Esophagus squamous epithelium (tissue), 5 donors: ENCODE measurements at places on chromosomes 5 and 9.
A peak's percentile ranks its signal among the peaks of the same experiment; 100 is the strongest.

DNA sequence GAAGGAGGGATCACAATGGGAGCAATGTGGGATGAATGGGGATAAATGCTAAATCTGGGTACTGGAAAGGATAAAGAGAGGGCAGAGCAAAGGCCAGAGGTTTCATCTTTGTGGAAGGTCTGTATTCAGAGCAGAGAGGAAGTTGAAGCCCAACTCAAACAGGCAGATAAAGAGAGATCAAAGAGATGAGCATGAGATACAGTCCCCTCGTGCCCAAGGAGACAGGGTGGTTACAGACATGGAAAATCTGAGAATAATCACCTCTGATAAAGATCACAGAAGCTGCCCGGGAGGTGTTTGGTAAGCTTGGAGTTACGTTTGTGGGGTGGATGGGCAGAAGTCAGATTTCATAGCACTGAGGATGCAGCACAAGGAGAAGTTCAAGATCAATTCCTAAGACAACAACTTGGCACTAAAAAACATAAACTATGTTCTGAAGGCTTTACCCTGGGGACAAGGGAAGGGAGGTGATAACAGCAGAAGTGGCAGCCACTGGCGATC is 459 bp upstream of the ERAP2 start:
- no peaks in the 10 kb centered on the region for H3K27me3 ChIP-seq
- no peaks in the 10 kb centered on the region for H3K4me1 ChIP-seq
- peak overlapping the region; percentile 82 for H3K4me3 ChIP-seq
- DNase-seq, result no peak

DNA sequence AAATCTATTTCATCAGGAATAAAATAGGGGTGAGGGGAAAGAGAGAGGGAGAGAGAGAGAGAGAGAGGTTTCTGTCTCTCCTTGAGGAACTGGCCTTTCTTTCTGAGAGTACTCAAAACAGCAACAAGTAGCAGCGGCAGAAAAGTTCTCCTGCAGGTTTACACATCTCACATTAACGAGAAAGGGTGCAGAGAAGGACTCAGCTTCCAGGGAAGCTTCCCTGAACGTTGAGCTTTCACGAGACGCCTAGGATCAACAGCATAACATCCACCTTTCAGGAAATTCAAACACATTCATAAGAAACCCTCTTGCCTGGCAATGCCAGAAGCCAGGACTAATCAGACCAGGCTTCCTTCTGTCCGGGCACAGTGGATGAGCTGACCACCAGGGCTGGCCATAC is 162.9 kb downstream of the ZDHHC21 start:
- peaks cover 10% of the 10 kb centered on the region for H3K4me1 ChIP-seq
- DNase-seq, result no peak
- H3K27me3 ChIP-seq, result no peaks in the 10 kb centered on the region
- no peak overlapping the region for H3K27ac ChIP-seq

DNA sequence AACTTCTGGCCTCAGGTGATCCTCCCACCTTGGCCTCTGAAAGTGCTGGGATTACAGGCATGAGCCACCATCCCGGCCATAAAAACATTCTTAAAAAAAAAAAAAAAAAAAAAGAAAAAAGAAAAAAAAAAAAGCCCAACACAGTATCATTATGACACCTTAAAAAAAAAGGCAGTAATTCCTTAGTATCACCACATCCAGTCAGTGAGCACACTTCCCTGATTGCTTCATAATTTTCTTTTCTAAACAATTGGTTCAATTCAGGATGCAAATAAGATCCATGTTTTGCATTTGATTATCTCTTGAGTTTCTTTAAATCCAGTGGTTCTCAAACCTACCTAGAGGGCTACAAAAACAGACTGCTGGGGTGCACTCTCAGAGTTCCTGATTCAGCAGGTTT is 182.5 kb downstream of the CDK5RAP2 start:
- no peaks in the 10 kb centered on the region for H3K27me3 ChIP-seq
- no peaks in the 10 kb centered on the region for H3K4me1 ChIP-seq
- no peak overlapping the region for H3K27ac ChIP-seq
- H3K36me3 ChIP-seq, result peaks cover 26% of the 10 kb centered on the region
- H3K4me3 ChIP-seq, result no peak overlapping the region
- no peak for DNase-seq

- H3K27me3 ChIP-seq, result no peaks in the 10 kb centered on the region
- no peak for DNase-seq
- H3K4me3 ChIP-seq, result no peak overlapping the region
- H3K36me3 ChIP-seq, result no peaks in the 10 kb centered on the region
These were observed 205.1 kb upstream of the SGCD start for GRCh38 chr5:156121882-156122281.

DNA sequence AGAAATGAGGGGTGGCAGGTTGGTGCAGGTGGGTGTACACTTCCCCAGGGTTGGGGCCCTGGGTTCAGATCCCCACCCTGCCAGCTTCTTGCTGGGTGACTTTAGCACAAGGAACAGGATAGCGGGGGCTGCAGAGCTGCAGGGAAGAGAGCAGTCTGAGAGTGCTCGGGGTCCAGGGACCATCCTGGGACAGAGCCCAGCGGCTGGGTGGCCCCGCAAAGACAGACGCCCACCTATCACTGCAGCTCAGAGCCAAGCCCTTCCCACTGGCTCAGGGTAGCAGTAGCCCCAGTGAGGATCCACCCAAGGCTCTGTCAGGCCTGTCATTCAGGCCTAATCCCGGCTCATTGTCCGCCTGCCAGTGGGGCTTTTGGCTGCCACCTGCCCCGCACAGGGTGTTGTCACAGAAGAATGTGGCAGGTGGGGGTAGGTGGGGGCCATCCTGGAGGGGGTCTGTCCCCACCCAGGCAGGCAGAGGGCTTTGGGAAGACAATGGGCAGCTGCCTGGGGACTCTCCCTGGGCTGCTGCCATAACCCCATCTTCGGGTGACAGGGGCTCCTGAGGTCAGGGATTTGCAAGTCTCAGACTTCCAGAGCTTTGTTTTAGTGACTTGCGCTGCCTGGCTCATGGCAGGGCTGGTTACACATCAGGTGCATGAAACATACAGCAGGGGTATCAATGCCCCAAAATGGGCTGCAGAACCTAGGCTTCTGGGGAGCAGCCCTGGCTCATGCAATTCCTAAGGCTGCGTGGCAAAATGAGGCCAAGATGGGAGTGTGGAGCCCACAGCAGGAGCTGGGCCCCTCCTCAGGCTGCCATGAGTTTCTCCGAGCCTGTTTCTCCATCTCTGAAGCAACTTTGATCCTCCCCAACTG is 52.1 kb downstream of the BARX1 start:
- no peaks in the 10 kb centered on the region for H3K36me3 ChIP-seq
- no peak overlapping the region for H3K4me3 ChIP-seq
- peaks cover 44% of the 10 kb centered on the region for H3K27me3 ChIP-seq
- DNase-seq, result no peak
- no peaks in the 10 kb centered on the region for H3K4me1 ChIP-seq

GRCh38 chr5:61702784-61703183 is 370.7 kb downstream of the ZSWIM6 start:
- H3K4me3 ChIP-seq, result no peak overlapping the region
- no peaks in the 10 kb centered on the region for H3K36me3 ChIP-seq
- H3K27ac ChIP-seq, result no peak overlapping the region
- H3K4me1 ChIP-seq, result no peaks in the 10 kb centered on the region
- H3K27me3 ChIP-seq, result no peaks in the 10 kb centered on the region

DNA sequence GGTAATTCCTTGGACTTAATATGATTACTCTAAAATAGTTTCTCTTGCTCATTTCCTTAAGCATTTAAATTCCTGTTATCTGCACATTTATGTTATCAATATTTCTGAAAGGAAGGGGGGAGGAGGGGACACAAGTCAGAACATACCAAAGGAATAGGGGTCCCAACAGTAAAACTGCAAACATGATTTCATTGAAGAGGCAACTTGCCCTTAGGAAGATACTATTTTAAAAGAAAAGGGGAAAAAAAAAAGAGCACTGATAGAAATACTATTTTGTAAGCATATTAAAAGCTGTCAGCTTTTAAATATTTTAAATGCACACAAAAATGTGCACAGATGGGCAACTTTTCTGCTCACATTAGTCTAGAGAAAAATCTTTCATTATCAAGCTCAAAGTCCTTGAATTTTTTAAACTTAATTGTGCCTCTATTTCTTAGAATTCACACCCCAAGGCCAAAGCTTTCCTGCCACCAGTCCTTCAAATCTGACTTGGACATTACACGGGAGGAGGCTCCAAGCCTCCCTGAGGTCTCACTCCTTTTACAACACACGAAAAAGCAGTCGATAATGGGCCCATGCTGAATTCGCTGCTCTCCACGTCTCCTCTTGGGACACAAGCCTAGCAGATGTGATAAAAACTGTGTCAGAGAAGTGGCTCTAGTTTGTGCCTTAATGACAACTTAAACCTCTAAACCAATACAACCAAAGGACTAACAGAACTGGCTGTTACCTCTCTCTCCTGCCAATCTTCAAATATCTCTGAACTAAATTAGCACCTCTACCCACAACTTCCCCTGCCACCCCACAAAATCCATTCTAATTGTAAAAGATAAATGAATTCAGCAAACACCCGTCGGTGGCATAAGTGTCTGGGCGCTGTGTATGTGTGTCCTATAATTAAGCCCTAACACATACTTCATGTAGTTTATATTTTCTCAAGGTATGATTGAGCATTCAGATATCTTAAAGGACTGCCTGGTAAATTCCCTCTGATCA is 154.3 kb downstream of the DENND1A start:
- DNase-seq, result no peak
- no peak overlapping the region for H3K27ac ChIP-seq
- H3K27me3 ChIP-seq, result no peaks in the 10 kb centered on the region
- H3K36me3 ChIP-seq, result no peaks in the 10 kb centered on the region
- no peak overlapping the region for H3K4me3 ChIP-seq

GRCh38 chr5:132979367-132979940 is 16.0 kb upstream of the AFF4 start:
- no peak overlapping the region for H3K27ac ChIP-seq
- no peaks in the 10 kb centered on the region for H3K27me3 ChIP-seq
- H3K36me3 ChIP-seq, result no peaks in the 10 kb centered on the region
- no peaks in the 10 kb centered on the region for H3K4me1 ChIP-seq
- DNase-seq, result no peak
- H3K4me3 ChIP-seq, result no peak overlapping the region

- no peaks in the 10 kb centered on the region for H3K27me3 ChIP-seq
- no peak overlapping the region for H3K27ac ChIP-seq
- H3K36me3 ChIP-seq, result no peaks in the 10 kb centered on the region
These were observed 787.3 kb upstream of the WWC1 start for GRCh38 chr5:167503926-167504720.

DNA sequence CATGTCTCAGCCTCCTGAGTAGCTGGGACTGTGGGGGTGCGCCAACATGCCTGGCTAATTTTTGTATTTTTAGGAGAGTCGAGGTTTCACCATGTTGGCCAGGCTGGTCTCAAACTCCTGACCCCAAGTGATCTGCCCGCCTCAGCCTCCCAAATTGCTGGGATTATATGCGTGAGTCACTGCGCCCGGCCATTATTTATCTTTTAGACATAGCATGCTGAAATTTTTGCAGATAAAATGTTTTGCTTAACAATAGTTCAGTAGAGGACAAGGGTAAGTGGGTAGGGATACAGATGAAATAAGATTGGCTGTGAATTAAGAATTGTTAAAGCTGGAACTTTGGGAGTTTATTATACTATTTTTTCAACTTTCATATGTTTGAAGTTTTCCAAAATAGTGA is 150.8 kb upstream of the GRHPR start:
- no peaks in the 10 kb centered on the region for H3K36me3 ChIP-seq
- DNase-seq, result no peak
- no peaks in the 10 kb centered on the region for H3K27me3 ChIP-seq
- H3K4me3 ChIP-seq, result no peak overlapping the region
- no peak overlapping the region for H3K27ac ChIP-seq

DNA sequence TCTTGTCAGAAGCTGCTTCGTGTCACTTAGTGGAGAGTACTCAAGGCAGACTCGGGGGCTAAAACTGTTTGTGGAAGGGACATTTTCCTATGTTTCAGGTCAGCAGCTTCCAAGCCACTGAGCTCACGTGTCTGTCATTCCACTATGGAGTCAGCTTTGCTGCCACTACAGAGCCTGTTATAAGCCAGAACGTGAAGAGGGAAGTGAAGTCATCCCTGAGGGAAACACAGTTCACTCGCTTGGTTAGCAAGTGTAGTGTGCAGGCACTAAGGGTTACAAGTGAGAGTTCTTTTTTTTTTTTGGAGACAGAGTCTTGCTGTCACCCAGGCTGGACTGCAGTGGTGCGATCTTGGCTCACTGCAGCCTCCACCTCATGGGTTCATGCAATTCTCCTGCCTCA is 24.5 kb upstream of the LTC4S start:
- DNase-seq, result no peak
- H3K4me3 ChIP-seq, result no peak overlapping the region
- H3K27me3 ChIP-seq, result no peaks in the 10 kb centered on the region
- no peak overlapping the region for H3K27ac ChIP-seq

- DNase-seq, result no peak
- H3K4me3 ChIP-seq, result no peak overlapping the region
- no peaks in the 10 kb centered on the region for H3K4me1 ChIP-seq
- no peaks in the 10 kb centered on the region for H3K27me3 ChIP-seq
- H3K27ac ChIP-seq, result no peak overlapping the region
These were observed 1215.9 kb downstream of the EFNA5 start for GRCh38 chr5:106454651-106455415.

DNA sequence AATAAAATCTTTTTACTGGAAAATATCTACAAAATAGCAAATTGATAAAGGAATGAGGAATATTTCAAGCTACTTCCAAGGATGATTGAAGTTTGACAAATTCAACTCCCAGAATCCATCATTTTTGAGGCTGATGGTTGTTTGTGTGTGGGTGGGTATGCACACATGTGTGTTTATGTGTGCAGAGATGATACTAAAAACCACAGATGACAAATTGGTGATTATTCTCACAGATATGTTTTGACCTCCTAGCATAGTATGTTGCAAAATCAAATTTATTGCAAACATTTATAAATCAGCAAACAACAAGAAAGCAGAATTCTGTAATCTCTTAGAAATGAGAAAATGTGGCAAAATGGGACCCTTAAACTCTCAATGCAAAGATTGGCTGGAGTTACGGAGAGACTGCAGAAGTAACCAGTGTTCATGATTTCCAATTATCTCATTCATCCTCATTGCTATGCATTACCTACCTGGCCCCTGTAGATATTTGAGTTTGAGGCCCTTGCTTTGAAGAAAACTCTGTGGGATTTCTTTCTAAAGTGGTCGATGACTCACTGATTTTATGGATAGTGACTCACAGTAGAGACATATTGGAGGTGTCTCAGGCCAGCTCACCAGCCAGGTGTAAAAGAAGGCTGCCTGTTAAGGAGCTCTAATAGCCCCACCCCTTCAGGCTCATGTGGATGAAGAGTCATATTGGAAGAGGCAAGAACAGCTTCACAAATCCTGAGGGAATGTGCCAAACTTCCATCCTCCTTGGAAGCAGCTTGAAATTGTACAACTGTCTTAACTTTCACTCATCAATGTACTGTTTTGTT is 44.6 kb upstream of the TMC1 start:
- H3K27me3 ChIP-seq, result no peaks in the 10 kb centered on the region
- H3K27ac ChIP-seq, result peak overlapping the region; percentile 75
- no peaks in the 10 kb centered on the region for H3K36me3 ChIP-seq
- no peaks in the 10 kb centered on the region for H3K4me1 ChIP-seq
- DNase-seq, result no peak
- H3K4me3 ChIP-seq, result no peak overlapping the region

GRCh38 chr9:33147416-33148169 is 19.5 kb downstream of the B4GALT1 start:
- H3K27me3 ChIP-seq, result no peaks in the 10 kb centered on the region
- H3K4me3 ChIP-seq, result no peak overlapping the region
